Stimulated activated CD4-positive, alpha-beta T cell treated with anti-CD3 and anti-CD28 coated beads, Interleukin-15, amount 100 ng/mL, for 1 hour (primary cell): ENCODE measurements at places on chromosomes 1 and 21.

DNA sequence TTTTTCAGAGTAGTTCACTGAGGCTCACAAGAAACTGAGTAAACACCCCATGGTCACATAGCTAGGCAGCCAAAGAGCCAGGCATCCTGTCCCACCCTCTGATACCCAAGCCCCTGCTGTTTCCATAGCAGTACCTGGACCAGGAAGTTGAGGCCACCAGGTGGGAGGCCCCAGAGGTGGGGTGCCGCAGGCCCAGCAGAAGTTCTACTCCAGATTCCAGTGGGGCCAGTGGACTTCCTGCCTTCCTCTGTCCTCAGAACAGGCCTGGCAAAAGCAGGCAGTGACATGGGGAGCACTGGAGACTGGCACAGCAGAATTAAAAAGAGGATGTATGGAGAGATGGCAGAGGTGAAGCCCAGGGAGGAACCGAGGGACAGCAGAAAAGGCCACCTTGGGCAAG, 19.0 kb downstream of the FOXO6 start:
- DNase-seq, result no peak

- DNase-seq, result no peak
These were observed 37.3 kb upstream of the HMGN1 start for GRCh38 chr21:39386194-39386593.

- no peak for DNase-seq
These were observed 58.5 kb upstream of the LRRC53 start for GRCh38 chr1:74570797-74571492.

DNA sequence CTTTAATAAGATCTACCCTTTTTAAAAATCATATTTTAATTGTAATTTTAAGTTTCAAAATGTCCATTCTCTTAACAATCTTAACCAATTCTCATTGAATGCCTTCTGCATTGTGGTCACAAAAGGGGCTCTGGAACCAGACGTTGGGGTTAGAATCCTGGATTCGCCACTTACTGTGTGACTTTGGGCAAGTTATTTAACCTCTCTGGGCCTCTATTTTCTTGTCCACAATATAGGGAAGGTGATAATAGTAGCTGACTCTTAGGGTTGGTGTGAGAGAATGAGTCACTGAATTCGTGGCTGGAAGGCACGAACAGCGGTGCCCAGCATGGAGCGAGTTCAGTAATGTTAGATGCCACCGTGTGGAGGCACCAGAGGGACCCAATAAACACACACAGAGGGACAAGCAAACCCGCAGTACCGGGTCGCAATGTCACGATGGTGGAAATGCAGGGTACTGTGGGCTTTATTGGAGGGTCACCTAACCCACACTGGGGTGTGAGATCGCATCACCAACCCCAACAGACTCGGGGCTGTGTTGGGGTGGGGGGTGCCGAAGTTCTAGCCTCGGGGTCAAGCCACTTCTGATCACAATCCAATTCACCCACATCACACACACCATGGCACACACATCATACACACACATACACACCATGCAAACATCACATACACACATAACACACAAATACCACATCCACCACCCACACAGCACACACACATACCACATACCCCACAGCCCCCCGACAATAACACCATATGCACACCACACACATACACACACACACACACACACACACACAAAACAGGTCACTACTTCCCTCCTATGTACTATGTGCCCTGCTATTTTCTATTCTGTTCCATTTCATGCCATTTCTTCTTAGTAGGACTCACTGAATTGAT, 27.0 kb upstream of the IFNAR2 start:
- DNase-seq, result no peak

- DNase-seq, result no peak
These were observed 56.1 kb upstream of the TLR5 start for GRCh38 chr1:223199094-223199647.

DNA sequence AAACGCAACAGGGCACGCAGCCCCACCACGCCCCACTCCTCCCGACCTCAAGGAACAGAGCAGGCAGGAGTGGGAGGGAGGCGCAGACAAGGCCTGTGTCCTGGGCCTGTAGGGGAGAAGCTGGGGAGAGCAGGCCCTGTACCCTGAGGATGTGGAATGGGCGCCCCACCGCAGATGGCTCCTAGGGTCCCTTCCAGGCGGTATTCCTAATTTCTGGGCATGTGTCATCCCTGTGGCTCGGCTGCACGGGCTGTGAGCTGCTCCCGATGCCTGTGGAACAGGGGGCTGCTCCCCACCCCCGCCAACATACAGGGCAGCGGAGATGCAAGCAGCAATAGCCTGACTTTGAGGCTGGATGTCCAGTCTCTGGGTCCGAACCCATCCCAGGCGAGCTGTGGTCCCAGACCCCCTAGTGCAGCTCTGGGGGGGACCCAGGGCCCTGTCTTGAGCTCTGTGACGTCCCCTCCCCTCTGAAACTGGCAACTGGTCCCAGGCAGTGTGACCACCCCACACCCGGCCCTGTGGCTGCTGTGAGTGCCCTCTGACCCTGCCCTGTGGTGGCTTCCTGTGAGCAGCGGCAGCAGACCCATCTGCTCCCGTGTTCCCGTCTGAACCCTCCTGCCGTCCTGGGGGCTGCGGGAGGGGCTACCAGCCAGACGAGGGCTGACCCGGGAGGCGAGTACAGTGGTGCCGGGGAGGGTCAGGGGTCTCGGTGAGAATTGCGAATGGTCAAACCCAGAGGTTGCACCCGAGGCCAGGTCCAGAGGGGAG, 13.9 kb upstream of the COL6A2 start:
- no peak for DNase-seq

DNA sequence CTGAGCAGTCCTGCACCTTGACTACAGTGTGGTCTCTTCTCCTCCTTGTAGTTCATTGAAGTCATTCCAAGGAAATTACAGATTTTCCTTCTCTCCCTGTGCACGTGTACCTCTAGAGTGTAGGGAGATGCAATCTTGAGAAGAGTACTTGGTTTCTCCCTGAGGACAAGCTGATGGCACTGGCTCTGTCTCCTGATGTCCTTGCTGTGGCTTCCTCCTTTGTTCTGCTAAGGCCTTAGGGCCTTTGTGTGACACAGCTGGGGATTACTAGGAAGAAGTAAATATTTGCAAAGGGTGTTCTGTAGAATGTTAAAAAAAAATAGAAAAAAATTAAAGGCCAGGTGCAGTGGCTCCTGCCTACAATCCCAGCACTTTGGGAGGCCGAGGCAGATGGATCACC, 66.2 kb upstream of the APOBEC4 start:
- DNase-seq, result no peak

DNA sequence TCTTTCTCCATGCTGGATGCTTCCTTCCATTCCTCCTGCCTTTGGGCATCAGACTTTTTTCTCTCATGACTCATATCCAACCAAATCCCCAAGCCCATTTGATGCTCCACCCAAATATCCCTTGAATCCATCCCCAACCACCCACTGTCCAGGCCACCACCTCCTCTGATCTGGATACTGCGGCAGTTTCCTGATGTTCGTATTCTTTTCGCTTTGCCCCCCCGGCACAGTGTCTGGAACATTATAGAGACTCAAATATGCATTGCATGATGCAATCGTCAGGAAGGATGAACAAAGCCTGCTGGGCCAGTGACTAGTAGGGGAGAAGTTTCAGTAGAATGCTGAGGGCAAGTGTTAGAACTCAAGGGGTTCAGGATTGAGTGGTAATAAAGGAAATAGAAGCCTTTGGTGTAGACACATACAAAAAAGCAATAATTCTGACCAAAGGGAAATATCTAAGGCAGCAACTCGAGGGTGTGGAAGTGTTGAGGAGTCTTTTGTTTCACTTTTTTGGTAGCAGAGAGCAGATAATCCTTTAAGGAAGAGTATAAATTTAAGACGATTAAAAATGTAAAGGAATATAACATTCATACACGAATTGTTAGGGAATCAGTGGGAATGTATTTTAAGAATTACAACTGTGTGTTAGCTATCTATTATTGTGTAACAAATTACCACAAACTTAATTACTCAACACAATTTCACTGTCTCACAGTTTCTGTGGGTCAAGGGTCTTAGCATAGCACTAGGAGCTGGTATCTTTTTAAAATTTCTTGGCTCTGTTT, 7.5 kb downstream of the S100A11 start:
- DNase-seq, result no peak

DNA sequence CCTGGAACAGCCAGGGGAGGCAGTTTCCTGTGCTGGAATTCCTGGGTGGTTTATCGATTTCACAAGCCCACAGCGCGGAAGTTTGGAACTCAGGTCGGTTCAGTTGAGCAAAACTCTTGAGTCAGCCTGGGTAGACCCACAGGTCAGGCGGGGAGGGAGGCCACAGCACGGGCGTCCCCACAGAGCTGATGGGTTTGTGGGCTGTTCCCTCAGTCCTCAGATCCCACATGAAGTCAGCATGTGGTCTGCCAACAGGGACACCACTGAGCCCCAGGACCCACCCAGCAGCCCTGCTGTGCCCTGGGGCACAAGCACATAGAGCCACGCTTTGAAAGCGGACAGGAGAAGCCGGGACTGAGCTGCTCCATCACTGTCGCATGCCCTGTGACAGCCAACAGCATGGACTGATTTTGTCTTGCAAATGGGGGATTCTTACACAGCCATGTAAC, 17.4 kb downstream of the BMP8A start:
- DNase-seq, result no peak

- DNase-seq, result no peak
These were observed 60.8 kb downstream of the TSEN15 start for GRCh38 chr1:184112176-184112948.

DNA sequence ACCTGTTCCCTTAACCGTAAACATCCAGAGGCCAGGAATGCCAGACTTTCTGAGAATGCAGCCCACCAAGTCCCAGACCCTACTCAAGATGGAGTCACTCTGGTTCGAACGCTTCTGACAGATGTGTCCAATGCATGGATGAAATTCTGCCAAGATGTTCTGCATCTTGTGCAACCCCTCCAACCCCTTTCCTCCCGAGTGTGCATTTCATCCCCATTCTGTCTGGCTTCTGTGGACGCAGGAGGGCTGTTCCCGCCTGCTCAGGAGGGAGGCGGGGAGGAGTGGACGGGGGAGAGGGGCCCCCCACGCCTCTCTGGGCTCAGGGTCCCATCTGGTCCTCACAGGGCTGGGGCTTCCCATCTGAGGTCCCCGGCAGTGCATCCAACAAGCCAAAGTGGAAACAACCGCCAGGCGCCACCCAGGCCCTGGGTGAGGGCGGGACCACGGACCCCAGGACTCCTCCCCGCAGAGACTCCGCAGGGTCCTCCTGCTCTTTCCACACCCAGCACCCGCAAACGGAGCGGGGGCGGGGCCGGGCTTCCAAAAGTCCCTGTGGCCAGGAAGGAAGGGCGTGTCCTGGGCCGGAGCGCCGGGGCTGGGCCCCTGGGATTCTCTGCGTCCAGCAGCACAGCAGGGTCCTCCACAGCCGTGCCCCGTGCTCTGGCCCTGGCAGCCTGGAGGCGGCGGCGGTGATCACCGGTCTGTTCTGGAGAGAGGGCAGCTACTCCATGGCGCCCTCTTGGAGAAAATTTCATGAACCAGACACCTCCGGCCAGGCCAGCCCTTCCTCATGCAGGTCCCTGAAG, 27.8 kb upstream of the SUMO3 start:
- no peak for DNase-seq

DNA sequence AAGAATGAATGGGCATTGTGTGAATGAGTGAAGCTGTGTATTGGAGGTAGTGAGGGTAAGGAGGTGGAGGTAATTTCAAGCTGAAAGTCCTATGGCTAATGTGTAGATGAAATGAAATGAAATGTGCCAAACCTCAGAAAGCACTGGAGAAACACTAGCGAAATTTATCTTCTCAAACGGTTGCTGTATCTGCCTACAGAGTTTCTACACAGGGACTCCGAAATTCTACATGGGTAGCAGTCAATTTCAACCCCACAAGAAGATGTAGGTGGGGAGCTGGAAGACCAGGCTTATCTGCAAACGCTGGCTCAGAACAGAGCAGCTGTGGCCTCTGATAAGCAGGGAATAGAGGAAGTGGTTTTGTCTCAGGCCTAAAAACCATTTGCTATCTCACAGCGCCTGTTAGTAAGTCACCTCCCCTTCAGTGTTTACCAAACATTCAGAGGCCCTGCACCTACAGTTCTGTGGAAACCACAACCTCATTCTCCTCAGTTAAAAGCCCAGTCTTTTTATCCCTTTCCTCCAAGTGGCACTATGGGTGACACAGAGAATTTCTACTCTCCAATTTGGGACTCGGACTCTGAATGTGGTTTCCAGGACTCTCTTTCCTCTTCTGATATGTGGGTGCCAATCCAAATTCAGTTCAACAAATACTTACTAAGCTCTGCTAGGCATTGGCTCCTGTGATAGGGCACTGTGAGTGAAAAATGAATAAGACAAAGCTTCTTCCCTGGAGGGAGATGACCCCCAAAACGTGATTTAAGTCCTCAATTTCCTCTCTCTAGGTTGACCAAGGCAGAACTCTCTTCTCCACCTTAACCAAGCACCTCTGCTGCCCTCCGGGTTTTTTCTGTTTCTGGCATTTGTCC, 17.2 kb upstream of the SLAMF6 start:
- peak; percentile 18 for DNase-seq

DNA sequence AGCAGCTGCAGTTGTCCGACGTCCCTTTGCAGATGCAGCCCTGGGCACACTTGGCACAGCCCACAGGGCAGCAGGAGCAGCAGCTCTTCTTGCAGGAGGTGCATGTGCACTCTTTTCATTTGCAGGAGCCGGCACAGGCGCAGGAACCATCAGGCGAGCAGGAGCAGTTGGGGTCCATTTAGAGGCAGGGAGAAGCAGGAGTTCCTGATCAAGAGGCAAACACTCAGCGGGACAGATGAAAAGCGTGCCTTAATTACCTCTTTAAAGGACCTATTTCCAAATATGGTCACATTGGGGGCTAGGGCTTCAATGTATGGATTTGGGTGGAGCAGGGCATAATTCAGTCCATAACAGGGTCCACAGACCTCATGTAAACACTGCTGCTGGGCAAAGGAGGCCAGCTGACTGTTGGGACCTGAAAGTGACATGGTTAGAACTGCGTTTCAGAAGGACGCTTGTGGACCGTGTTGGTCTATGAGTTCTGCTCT, 4.3 kb upstream of the CPLANE2 start:
- no peak for DNase-seq

GRCh38 chr1:155182052-155182550, 8.5 kb downstream of the TRIM46 start:
- DNase-seq, result no peak

- DNase-seq, result no peak
These were observed 158.4 kb downstream of the ACTL8 start for GRCh38 chr1:17913326-17914115.

- no peak for DNase-seq
These were observed 81.4 kb downstream of the CYYR1 start for GRCh38 chr21:26491663-26492062.

- DNase-seq, result no peak
These were observed 122.6 kb upstream of the PPP2R5A start for GRCh38 chr1:212162635-212163034.

DNA sequence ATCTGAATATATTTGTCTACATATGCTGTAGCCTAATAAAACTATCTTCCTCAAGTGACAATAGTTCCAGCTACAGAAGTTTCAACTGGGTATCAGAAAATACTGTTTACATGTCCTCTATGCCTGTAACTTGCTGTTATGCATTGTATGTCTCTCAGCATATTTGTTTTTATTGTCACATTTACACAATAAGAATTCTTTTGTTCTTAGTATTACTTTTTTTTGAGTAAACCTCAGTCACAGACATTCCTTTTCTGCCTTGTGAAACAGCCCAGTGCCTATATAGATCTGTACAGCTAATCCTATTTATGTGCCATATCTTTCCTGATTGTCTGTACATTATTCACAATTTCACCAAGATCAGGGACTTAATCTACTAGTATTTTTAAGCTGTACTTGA, 565.2 kb downstream of the NEGR1 start:
- DNase-seq, result no peak

GRCh38 chr1:38095454-38095931, 48.9 kb upstream of the POU3F1 start:
- DNase-seq, result no peak

GRCh38 chr1:94121411-94121821, 468 bp upstream of the ABCA4 start:
- DNase-seq, result no peak
